ENCODE measurements at places on chromosomes 3 and 15.

GRCh38 chr3:171113716-171114115 lies 87.2 kb upstream of the SLC2A2 start:
- no peak for DNase-seq

GRCh38 chr3:63979093-63979885 lies 44.0 kb downstream of the PSMD6 start:
- no peak for DNase-seq

DNA sequence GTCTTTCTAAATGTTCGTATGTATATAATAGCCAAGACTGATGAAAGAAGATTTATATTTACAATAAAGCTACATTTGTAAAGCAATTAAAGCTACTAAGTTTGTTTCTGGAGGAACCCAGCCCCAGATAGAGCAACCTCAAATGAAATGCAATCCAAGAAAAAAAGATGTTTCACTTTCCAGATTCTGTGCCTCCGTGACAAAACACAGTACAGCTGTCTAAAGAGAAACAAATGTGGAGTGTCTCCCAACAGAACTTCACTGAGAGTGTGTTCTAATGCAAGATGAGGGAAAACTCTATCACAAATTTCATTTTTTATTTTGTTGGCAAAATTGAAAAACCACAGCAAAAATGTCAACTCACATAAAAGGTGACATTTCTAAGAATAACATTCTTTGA lies 317.0 kb downstream of the OCA2 start:
- no peak for DNase-seq

GRCh38 chr15:29124581-29125381 lies 144.8 kb downstream of the NSMCE3 start:
- no peak for DNase-seq

DNA sequence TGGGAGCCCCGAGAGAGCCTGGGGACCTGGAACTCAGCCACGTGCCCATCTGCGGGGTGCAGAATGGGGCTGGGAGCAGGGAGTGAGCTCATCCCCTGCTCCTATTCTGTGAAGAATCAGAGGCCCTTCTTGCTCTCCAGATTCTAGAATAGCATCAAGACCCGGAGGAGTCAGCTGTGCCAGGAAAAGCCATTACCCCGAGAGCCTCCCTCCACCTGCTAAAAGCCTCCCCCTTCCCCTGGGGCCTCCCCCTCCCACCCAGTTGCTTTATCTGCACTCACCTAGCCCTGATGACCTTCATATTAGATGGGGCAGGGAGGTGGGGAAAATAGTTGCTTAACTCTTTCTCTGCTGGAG lies 23.1 kb downstream of the CCDC33 start:
- no peak for DNase-seq

DNA sequence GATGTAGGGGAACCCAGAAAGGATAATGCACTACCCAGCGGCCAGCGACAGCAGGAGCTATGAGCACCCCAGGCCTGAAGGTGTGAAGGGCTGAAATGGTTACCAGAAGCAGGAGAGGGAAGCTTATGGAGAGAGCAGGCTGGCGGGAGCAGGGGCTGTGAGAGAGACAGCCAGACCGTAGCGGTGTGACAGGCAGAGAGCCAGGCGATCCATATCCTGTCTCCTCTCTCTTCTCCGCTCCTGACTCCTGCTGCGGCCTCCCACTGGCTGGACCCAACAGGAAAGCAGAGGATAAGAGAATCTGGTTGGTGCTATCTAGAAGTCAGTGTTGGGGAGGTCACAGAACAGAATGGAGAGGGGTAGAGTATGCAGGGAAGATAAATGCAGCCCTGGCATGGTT lies 49.9 kb downstream of the BTD start:
- no peak for DNase-seq

- no peak for DNase-seq
Observed at GRCh38 chr3:152190636-152191183, 78.0 kb upstream of the MBNL1 start.

DNA sequence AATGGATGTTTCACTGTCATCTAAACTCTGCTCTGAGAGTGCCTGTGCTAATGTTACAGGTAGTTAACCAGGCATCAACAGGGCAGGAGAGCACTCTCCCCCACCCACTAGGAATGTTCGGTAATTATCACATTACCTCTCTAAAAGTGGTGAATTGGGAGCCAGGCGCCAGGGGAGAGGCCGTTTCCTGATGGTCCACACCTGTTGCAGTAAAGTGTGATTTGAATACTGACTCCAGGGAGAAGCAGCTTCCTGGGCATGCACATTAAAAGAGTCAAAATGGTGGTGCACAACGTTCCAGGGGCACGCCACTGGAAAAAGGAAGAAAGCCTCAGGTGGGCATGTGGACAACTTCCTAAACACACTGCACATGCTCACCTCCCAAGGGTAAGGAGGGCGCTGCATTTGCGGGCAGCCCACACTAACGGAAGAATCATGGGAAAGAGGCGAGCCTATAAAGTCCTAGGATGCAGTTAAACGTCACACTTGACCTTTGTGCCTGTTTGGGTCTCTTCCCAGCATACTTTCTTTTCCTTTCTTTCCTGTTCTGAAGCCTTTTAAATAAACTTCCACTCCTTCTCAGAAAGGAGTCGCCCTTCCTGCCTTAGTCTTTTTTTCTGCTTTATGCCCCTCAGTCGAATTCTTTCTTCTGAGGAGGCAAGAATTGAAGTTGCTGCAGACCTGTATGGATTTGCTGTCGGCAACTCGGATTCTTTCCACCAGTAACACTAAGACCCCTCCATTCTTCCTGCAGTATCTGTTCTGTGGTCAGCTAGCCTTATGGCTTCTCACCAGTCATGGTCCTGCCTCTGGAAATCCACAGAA lies 28.9 kb upstream of the GPD1L start:
- DNase-seq, result no peak

GRCh38 chr15:73952171-73952912 lies 26.1 kb downstream of the LOXL1 start:
- no peak for DNase-seq

DNA sequence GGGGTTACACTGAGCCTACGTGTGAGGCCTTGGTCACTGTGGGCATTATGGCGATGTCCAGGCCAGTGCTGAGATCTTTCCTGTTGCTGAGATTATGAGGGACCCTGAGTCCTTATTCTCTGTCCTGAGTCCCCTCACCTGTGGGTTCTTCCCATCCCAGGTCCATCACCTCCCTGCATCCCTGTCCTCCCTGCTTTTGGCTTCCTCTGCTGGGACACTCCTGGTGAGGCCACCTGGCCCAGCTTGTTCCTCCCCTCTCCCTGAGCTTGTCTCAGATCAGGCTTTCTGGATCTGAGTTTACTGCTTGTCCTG lies 36.1 kb downstream of the AMOTL2 start:
- no peak for DNase-seq

DNA sequence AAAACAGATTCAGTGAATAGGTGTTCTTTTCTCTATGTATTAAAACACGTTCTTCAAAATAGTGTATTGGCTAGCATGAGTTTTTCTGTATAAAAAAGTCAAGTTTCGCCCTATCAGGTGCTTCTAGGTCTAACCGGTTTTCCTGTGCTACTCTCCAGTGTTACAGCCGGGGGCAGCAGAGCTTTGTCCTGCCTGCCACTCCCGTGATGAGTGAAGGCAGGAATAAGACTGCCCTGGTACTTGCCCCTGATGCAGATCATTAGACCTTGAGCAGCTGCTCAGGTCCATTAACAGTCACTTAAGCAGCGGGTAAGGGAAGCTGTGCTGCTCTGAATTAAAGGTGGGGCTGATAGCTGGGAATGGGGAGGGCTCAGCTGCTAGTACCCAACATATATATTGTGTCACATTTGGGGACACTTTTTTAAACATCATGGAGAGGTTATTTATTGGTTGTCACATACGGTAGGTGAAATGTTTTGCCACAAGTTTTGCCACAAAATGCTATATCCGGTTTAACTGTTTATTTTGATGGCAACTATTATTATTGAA lies 1.3 kb upstream of the UNC13C start:
- no peak for DNase-seq

GRCh38 chr15:99167201-99167600 lies 62.3 kb downstream of the SYNM start:
- no peak for DNase-seq

- no peak for DNase-seq
Observed at GRCh38 chr3:41330465-41330864, 131.2 kb downstream of the CTNNB1 start.

- DNase-seq, result no peak
Observed at GRCh38 chr15:85274315-85275050, 105.9 kb upstream of the AKAP13 start.

- DNase-seq, result no peak
Observed at GRCh38 chr3:101954936-101955335, 105.6 kb downstream of the NFKBIZ start.

- peak; percentile 95 for DNase-seq
Observed at GRCh38 chr3:50227390-50228183, 8.4 kb upstream of the GNAI2 start.

DNA sequence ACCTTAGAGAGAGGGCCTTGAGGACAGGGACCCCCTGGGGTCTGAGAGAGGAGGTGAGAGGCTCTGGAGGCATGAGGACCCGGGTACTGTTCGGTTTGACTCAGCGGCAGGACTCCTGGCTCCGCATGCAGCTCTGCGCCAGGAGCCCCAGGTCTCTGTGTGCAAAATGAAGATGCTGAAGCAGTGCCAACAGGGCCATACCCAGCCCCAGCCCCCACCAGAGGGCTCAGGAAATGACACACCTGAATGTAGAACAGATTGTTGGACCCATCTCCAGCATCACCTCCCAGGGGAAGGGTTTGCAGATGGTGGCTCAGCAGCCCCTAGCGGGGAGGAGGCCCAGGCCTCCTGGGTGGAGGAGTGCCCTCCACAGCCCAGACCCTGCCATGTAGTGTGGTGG lies 30.2 kb downstream of the EPHB3 start:
- no peak for DNase-seq

GRCh38 chr15:40567111-40567510 lies 2.0 kb upstream of the RPUSD2 start:
- DNase-seq, result no peak

DNA sequence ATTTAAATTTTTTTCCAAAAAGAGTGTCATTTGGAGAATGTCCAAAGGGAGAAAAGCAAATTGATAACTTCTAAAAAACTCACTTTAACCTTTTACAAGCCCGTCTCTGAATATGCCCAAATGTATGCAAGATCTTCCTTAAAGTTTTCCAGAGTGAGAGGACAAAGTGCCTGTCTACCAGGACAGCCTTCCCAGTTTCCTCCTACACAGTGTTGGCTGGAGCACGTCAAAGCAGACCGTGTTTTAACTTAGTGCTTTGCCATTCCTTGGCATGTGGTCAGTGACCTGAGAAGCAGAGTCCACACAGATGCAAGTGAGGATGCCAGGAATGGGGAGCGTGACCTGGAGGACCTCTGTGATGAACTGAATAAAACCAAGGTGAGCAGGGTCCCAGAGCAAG lies 245.7 kb downstream of the FAM43A start:
- no peak for DNase-seq

- DNase-seq, result no peak
Observed at GRCh38 chr3:183272791-183273190, 19.7 kb downstream of the B3GNT5 start.

- DNase-seq, result no peak
Observed at GRCh38 chr3:139893963-139894642, 40.9 kb upstream of the CLSTN2 start.

- DNase-seq, result no peak
Observed at GRCh38 chr15:85407421-85408269, 27.2 kb downstream of the AKAP13 start.

- DNase-seq, result no peak
Observed at GRCh38 chr3:194967151-194968117, 281.8 kb downstream of the FAM43A start.

- no peak for DNase-seq
Observed at GRCh38 chr3:123739754-123740153, 144.4 kb downstream of the MYLK start.

DNA sequence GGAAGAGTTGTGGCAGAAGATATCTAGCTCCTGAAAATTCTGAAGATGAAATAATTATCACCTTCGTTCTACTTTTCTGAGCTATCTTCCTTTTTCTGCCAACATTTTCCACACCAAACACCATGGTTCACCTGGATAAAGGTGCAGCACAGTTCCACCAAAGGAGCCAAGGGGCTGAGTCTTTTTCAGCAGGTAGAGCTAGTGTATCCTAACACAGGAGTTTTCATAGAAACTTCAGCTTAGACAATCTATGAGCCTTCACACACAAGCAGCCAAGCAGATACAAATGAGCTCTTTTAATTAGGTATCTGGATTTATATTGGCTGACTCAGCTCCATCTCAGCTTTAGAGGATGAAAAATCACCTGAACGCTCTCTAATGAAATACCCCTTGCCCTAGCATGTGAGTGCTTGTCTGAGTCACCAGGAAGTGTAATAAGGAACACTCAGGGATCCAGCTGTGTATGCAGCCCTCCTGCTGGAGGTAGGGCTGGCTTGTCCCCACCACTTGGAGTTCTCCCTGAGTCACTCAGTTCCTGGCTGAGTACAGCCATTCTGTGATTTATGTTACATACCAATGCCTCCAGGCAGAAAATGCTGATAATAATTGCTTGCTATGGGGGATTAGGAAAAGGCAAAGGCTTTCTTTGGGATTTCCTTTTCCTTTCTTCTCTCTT lies 385.7 kb downstream of the LSAMP start:
- no peak for DNase-seq

GRCh38 chr3:88059380-88060170 lies 520 bp downstream of the ZNF654 start:
- DNase-seq, result no peak

- no peak for DNase-seq
Observed at GRCh38 chr3:127820221-127820825, 2.0 kb downstream of the MGLL start.

DNA sequence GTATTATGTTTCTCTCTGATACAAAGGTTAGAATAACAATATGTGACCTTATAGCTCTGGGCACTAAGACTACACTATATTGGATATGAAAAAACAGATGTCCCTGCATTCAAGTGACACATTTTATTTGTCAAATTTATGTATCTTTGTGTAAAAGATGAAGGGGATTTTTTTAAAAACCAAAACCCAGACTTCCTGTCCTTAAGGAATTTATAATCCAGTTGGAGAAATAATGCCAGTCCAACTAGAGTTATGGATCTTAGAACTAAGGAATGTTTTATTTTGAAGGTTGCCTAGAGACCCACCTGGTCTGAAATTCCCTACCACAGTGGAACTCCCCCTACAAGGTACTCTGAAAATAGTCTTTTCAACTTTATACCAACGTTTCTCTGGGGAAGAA lies 33.3 kb upstream of the PIK3CB start:
- no peak for DNase-seq

DNA sequence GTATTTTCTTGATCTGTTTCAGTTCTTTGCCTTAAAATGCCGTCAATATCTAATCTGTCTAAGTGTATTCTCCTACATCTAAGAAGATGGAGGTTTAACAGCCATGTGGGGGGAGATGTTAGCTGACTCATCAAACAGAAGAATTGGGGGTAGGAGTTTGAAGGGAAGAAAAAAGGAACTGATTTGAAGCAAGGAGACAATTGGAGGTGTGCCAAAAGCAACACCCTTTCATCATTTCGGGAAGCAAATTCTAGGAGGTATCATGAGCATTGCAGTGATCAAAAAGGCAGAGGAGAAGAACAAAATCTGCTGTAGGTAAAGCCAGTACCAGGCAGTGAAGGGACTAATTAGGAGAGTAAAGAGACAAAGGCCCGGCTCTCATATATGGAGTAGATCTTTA lies 337.3 kb upstream of the TBC1D5 start:
- DNase-seq, result no peak

- no peak for DNase-seq
Observed at GRCh38 chr3:120244834-120245225, 40.2 kb downstream of the GPR156 start.
